Fibroblast of skin of abdomen (primary cell): ENCODE measurements at places on chromosomes 11 and 22.

DNA sequence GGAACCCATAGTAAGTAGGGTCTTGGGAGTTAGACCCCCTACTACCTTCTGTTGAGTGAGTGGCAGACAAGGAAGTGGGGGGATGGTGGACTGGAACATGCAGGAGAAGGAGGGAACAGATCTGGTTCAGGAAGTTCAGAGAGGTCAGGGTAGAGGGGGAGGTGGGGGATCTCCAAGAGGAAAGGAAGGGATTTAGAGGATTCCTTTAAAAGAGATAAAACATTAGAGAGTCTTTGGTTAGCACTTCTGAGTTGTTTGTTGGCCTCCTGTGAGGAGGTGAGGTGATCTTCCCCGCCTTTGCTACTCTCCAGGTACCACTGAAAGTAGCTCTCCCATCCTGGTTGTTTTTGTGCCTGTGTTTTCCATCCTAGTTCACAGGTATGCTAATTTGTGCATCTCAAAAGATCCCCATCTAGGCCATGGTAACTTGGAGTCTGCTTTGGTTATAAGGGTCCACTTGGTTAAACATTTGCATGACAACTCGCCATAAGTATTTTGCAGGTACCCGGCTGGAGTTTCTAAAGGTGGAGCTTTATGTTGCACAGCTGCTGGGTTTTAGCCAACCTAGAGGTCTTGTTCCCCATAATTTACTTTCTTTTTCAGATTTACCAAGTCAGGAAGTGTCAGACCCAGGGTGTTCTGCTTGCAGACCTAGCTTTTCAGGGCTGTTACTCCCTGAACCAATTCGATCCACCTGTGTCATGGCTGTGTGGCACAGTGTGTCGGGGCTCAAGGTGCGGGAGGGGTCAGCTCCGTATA, 79.3 kb upstream of the SORL1 start:
- no peak for DNase-seq

DNA sequence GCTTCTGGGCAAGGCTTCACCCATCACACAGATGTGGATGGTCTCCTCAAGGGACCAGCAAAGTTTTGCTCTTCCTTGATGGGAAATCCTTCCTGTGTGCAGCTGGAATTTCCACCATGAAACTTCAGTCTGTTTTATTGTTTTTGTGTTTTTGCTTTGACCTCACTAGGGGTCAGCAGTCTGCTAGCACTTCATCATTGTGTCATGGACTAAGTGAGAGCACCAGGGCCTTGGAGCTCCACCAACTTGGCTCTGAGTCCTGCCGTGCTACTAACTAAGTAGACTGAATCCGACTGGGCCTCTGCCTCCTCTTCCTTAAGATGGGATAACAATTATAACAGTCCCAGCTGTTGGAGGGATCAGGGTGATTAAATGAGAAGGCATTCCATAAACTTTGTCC, 305.8 kb upstream of the NCAM1 start:
- peak; percentile 88 for DNase-seq

DNA sequence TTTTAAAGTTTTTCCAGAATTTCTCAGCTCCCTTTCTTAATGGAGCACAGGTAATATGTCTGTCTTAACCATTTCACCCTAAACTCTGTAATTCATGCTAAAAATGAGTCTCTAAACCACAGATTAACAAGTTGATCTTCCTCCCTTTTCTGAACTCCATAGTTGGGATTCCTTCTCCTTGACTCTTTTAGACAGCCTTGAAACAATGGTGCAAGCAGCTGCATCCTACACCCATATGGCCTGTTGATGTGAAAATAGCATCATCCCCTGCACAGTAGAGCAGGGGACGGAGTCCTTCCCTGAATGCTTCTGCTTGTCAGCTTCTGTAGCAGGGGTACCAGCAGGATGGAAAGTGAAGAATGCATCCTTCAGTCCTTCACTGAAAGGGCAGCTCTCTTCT, 192.8 kb upstream of the SORL1-AS1 start:
- peak; percentile 82 for DNase-seq

GRCh38 chr11:21675049-21675616, 517.8 kb upstream of the ANO5 start:
- DNase-seq: no peak

DNA sequence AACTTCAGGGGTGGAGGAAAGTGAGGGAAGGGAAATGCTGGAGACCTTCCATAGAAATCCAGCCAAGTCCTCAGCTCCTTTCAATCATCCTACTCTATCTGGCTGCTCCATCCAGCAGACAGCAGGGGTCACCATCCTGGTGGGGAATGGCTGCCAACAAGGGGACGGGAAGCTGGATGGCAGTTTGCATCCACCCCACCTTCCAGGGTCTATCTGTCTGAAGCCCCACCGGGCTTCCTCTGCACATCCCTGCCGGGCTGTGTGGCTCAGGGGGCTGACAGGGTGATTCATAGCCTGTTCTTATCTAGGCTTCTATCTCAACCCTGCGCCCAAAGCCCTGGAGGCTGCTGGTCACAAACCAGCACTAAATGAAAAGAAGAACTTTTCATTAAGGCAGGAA, 1.1 kb downstream of the SYTL2 start:
- no peak for DNase-seq

DNA sequence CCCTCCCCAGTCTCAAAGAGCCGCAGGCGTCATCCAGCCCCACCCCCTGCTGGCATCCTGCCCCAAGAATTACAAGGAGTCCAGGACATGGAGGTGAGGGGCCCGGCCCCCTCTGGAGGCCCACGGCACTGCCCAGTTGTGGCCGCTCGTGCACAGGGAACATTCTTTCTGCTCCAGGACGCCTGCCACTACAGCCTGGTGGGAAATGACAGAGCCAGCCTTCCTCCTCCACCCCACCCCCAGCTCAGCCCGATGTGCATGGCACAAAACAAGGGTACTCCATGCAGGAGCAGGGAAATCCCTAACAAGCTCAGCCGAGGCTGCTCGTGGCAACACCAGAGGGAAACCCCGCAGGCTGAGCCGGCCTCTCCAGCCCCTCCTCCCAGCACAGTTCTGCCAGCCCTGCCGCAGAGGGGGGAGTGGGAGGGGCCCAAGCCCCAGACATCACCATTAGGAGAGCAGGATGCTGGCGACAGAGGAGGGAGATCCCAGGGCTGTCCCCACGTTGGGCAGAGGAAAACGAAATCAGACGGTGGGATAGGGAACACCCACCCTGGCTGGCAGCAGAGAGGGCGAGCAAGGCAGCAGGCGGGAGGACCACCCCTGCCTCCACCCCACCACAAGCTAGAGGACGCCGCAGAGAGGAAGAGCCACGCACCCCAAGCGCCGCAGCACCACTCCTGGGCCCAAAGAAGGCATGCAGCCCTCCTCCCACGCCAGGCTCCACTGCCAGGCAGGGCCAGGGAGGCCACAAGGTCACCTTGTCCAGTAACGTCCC, 10.0 kb downstream of the IGSF9B start:
- no peak for DNase-seq

GRCh38 chr22:31893460-31893859, 50.9 kb upstream of the YWHAH start:
- no peak for DNase-seq

DNA sequence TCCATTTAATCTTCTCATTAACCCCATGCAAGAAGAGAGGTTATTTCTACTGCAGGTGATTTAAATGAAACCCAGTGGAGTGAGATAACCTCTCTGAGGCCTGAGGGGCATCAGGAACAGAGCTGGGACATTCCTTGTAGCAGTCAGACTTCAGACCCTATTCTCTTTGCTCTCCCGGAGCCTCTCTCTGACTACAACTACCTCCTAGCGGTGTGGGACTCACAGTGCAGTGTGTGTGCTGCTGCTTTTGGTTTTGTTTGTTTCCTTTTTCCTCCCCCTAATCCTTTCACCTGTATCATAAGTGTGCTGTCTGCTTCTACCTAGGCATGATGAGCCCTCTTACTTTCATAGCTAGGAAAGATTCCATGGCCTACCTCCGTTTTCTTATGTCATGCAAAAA, 769.6 kb downstream of the NTM start:
- DNase-seq: no peak

GRCh38 chr11:47592970-47593369, 1.2 kb downstream of the C1QTNF4 start:
- no peak for DNase-seq

DNA sequence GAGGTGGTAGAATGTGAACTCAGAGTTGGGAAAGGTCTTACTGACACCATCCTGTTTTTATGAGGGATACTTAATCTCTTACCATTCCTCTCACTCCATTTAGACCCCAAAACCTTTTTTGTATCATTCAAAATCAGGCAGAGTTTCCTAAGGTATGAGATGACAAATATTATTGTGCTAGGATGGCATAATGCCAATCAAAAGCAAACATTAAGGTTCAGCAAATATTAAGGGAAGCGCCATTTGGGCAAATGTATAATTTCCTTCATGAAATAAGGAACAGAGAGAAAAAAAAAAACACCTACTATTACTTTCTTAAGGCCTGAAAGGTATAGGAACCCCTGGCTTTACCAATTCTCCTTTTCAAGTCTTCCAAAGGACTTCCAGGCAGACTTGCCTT, 62.4 kb downstream of the SMCO4 start:
- DNase-seq: no peak

DNA sequence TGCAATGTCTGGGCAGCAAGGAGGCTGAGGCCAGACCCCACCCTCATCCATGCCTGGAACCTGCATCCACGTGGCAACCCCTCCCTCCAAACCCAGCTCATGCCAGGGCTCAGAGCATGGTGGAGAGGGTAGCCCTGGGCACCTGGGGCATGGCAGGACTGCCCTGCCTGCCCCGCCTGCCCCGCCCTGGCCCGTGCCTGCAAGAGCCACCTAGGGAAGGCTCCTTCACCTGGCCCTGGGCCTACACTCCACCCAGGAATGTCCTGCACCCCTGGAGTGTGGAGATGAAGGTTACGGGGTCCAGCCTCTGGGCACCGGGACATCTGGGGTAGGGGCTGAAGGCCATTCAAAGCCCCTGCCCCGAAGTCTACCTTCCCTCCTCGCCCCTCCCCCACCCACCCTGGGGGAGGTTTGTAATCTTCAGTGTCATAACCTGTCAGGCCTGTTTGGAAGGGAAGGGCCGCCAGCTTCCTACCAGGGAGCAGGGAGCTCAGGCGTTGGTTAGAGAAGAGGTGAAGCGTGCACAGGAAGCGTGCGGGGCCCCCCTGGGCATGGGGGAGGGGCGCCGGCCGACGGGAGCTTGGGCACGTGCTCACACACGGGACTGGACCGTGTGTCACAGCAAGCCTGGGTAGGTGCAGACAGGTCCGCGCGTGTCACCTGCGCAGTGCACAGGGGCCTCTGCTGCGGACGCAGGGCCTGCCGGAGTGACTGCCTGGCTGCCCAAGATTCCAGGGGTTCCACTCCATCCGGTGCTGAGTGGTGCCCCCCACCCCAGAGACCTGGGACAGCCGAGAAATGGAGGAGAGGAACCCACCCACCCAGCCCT, 30.7 kb upstream of the TH start:
- no peak for DNase-seq

- no peak for DNase-seq
These were observed 744 bp downstream of the PRAME start for GRCh38 chr22:22558071-22558971.

DNA sequence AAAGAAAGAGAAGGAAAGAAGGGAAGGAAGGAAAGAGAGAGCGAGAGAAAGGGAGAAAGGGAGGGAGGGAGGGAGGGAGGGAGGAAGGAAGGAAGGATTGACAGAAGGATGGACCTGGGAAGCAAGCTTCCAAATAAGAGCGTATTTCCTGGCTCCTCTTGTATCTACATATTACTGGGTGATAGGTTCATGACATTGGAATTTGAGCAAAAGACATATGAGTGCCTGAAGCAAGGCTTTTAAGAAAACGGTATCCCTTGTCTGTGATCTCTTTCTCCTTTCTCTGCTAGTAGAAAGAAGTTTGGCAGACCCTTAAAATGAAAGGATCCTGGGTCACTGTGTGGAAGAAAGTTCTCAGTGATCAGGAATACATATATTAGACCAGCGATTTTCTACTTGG, 932.2 kb upstream of the CCDC90B start:
- DNase-seq: peak; percentile 7

GRCh38 chr22:46734830-46735453, 3.1 kb downstream of the CERK start:
- no peak for DNase-seq

- DNase-seq: no peak
These were observed 175.7 kb downstream of the SWAP70 start for GRCh38 chr11:9839550-9839949.

DNA sequence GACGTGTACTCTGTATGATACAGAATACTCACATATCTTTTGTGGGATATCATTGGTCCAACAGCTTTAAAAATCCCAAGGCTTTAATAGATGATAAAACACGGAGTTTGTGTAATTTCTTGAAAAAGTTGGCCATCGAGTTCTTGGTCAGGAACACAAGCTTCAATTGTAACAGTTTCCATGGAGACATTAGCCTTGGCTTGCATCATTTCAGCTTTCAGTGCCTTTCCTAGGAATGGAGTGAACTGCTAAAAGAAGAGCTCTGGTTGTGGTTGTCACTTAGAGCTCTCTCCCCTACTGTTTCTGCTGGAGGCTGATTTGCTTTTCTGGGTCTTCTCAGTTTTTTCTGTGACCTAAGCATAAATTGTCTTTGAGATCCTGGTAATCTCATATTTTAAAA, 14.2 kb downstream of the BMAL1 start:
- no peak for DNase-seq

DNA sequence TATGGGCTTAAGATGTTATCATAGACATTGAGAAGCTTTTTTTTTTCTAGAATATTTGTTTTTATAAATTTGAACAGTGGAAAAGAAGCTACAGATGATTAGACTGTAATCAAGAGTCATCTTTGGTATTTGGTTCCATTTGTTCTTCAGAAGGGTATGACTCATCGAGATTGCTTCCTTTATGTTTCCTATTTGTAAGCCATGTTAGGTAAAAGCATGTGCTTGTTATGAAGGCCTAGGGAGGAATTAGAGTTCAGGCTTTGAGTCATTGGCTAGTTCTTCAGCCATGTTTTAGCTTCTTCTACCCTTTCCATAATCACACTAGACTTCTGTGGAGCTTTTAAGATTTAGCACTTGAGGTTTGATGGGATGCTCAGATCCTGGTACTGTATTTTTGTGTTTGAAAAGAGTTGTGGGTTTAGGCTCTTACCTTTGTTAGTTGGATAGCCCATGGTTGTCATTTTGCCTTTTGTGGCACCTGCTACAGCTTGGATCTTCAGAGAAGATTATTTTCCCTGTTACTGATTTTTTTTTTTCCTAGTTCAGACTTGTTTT, 44.3 kb downstream of the POLD3 start:
- peak; percentile 84 for DNase-seq

DNA sequence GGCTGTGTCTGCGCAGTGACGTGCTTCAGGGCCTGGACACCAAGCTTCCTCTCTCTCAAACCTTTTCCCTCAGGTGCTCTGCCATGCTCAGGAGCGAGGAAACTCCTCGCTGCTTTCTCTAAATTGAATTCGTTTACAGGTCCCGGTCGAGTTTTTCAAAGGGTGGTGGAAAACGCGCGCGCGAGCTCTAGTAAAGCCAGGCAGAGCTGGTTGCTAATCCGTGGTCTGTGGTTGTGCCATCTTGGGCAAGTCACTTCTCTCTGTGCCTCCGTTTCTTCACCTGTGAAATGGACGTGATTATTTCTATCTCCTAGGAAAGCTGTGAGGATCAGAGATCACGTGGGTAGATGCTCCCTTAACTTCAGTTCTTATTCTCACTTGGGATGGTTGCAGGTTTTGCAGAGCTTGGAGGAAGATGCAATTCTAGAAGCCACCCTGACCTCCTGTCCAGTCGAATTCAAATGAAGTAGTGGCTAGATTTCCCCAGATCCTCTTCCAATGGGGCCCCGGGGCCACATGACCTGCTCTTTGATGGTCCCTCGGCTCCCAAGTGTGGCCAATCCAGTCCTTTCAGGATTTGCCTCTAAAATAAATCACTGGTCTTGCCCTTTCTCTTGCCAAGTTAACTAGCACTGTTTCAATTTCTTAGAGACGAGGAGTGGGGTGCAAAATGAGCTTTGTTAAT, 10.5 kb upstream of the ALX4 start:
- DNase-seq: no peak

- no peak for DNase-seq
These were observed 273.8 kb upstream of the B3GAT1 start for GRCh38 chr11:134685793-134686380.
